HEK293T (cell line): ENCODE measurements at places on chromosomes 13 and 19.

DNA sequence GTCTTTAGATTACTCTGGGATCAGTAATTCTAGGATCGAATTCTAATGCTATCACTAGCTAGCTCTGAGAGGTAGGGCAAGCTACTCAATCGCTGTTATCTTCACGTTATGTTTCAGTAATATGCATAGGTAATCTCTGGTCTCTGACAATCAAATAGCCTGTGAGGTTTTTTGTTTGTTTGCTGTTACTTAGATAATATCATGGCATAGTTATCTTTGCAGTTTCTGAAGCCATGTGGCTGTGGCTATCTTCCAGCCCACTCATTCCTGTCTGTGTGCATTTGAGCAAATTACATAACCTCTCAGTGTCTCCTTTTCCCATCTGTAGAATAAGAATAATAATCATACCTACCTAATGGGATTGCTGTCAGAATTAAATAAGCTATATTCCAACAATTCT, 330.2 kb downstream of the PCDH9 start:
- DNase-seq = no peak

GRCh38 chr13:38340624-38341023, 9.0 kb upstream of the UFM1 start:
- DNase-seq = no peak

DNA sequence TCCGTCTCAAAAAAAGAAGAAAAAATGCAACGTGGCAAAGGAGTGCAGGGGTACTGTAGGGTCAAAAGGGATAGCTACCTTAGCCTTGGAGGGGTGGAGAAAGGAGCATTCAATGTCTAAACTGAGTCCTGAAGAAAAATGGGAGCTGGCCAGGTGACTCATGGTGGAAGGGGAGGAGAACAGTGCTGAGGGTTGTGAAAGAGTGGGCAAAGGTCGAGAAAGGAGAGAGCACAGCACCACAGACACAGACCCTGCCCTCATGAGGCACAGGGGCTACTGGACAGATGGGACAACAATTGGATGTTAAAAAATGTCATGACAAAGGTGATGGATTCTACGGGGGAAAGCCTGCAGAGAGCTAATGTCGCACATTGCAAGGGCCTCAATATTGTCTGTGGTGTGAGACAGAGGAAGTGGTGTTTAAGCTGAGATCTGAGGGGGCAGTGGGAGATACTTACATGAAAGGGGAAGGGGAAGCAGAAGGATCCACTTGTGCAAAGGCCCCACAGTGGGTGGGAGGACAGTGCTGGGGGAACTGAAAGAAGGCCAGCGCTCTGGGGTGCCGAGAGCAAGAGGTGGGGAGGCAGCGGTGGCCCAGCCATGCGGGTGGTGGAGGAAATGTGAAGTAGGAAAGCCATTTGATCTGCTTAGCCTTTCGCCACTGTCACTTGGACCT, 42.9 kb upstream of the URAD start:
- no peak for DNase-seq

GRCh38 chr19:14118165-14119051, 846 bp upstream of the PRKACA start:
- DNase-seq = no peak

DNA sequence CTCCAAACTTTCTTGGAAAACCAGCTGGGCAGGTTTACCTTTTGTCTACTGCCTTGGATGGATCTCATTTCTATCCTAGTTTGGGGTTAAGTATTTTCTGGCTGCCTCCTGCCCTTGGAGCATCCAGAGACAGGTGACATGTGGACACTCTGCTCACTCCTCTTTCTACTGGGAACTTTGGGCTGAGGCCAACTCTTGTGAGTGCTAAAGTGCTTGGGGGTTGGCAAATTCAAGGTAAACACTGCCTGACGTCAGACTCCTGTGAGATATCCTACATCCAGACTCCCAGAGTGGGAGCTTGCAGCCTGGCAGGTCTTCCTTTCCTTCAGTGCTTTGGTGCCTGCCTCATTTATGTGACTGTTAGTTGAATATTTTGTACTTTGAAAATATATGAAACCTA, 388.1 kb downstream of the KCNRG start:
- no peak for DNase-seq

DNA sequence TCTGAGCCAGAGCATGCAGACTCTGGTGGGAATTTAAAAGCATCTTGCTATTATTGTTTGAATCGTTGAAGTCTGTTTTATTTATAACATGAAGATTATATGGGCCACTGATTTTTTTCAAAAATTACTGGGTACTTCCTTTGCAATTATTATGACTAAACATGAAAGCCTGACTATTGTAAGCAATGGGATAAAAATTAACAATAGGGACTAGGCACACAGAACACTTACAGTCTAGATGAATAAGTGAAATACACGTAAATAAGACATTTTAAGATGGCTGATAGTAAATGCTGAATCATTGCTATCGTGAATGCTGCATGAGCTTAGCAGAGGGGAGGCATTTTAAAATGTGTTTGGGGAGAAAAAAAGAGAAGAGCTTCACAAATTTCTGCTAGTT, 81.0 kb upstream of the MAB21L1 start:
- DNase-seq = no peak

GRCh38 chr19:1905863-1906375, 720 bp downstream of the ADAT3 start:
- DNase-seq = no peak

DNA sequence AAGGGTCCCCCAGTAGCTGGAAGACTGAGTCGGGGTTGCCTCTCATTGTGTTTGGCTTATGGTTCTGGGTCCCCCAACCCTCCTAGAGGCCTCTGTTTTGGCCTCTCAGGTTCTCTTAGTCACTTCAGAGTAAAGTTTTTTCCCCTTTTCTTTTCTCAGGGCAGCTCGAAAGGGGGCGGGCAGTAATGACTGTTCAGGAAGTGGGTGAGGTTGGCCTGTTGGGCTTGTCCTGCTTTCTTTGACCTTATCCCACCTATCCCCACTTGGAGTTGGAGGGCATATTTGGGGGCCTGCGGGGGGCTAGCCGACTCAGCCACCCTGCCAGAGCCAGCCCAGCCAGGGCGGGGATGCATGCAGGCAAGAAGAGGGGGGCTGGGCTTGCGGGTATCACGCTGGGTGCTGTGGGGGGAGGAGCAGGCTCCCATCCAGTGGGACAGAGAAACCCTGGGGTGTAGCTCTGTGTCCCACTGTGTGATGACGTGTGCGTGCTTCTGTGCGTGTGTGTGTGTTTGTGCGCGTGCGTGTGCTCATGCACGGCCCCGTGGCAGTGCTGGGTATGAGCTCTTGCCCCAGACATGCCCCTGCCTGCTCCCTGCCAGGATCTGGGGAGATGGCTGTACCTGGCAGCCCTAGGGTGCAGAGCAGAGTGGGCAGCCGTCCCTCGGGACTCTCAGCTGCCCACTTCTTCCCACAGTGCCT, 1.4 kb downstream of the CIC start:
- DNase-seq = no peak

- no peak for DNase-seq
These were observed 39.9 kb downstream of the SOX21 start for GRCh38 chr13:94672400-94672799.

- no peak for DNase-seq
These were observed 49.2 kb downstream of the STOML3 start for GRCh38 chr13:38941353-38941945.

DNA sequence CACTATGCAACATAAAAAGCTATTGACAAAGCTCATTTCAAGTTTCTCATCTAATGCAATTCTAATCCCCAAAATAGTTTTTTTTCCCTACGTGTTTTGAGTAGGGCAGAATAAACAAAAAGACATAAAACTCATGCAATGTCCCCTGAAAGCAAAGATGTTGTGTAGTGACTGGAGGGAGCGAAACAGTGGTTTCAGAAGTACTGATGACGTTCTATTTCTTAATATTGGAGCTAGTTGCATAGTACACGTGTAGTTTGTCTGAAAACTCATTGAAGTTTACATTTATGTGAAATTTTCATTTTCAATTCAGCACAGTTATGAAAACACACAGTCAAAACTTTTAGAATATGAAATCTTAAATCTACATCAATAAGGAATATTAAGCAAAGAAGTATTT, 31.6 kb downstream of the USP12 start:
- DNase-seq = no peak

DNA sequence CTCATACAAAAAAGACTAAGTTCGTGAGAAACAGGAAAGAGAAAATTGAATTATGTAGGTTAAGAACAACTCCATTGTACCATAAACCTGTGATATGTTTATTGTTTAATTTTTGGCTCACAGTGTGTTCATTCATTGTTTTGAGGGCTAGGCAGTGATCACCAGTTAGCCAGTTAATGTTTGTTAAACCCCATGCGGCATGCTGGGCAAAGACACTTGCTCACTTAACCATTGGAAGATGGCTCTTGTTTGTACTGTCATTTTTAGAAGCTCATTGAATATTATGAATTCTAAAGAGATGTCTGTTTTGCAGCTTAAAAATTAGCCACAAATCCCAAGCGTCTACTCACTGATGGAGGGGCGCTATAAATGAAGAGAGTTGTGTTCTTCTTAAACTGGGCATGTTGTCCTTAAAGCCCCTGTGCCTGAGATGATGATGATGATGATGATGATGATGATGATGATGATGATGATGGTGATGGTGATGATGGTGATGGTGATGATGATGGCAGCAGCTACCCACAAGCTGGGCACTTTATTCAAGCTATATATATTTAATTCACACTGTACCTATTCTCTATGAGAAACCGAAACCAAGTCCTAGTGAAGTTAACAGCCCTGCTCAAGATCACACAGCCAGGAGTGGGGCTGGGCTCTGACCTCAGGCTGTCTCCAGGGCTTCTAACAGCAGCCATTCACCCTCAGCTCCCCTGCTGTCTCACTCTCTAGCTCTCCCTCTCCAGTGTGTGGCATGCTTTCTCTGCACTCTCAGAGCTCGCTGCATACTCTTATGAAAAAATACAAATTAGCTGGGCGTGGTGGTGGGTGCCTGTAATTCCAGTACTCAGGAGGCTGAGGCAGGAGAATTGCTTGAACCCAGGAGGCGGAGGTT, 169.1 kb downstream of the SHISA2 start:
- DNase-seq = no peak

DNA sequence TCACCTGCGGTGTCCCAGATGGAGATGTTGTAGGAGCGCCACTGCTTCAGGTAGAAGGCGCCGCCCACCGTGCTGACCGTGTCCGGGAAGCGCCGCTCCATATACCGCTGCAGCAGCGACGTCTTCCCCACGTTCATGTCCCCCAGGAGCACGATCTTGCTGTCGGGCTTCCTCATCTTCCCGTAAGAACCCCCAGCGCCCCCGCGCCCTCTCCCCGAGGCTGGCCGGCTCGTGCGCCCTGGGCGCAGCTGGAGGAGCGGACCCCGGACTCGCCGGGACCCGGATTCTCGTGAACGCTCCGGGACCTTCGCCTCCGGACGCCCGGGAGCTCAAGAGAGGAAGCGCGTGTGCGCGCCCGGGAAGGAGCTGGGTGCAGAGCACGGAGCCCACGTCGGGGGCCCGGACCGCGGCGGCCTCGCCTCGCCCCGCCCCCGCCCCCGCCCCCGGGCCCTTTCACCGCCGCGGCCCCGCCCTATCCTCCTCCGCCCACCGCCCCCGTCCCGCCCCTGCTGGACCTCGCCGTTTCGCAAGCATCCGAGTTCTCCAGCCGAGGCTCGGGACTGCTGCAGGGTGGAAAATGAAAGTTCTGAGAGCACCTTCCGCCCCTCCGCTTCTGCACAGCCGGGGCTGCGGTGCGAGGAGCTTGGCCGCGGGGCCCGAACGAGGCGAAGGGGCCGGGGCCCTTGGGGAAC, at the start of gene RAB20:
Gene RAB20, minus strand, starts transcription at position 379 of the 692 bp plus-strand sequence. Its CDS starts 203 bp downstream, at position 176.
- DNase-seq = peak; percentile 73

DNA sequence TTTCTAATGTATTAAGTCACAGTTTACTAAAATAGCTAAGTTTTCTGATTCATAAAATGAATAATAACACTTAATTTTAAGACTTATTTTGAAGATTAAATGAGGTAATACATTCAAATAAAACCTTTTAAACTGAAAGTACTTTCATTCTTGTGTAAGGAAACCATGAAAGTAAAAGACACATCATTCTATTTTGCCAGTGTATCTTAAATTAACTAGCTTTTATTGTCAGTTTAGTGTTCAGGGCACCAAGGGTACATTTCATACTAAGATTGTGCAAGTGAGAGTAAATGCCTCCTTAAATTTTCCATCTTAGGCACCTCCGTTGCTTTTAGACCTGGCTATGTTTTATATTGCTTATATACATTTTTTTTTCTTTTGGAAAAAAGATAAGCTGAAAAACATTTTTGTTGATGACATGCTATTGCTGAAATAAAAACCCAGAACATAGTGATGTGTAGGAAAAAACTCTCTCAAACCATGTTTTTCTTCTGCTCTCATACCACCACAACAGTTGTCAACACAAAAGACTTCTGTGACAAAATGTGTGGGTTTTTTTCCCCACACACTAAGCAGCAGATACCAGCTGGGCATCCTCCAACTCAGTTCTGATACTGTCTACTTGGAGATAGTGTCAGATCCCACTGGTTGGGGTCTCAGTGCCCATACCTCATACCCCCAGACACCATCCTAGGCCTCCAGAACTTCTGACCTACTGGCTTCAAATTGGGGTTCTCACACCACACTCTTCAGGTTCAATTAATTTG, 30.7 kb upstream of the LPAR6 start:
- DNase-seq = no peak

DNA sequence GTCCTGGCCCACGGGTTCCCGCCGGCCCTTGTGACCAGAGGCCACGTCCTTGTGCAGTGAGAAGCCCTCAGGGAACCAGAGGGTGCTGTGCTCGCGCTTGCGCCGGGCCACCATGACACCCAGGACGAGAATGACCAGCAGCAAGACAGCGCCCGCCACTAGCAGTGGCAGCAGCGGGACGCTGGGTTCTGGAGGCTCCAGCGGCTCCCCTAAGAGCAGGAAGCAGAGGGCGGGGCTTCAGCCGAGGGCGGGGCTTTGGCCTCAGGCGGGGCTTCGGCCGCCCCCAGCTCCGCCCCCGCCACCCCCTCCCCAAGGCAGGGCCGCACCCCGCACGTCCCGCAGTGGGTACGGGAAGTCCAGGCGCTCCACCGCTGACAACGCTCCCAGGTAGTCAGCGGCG, 30.4 kb downstream of the NOTCH3 start:
- no peak for DNase-seq

DNA sequence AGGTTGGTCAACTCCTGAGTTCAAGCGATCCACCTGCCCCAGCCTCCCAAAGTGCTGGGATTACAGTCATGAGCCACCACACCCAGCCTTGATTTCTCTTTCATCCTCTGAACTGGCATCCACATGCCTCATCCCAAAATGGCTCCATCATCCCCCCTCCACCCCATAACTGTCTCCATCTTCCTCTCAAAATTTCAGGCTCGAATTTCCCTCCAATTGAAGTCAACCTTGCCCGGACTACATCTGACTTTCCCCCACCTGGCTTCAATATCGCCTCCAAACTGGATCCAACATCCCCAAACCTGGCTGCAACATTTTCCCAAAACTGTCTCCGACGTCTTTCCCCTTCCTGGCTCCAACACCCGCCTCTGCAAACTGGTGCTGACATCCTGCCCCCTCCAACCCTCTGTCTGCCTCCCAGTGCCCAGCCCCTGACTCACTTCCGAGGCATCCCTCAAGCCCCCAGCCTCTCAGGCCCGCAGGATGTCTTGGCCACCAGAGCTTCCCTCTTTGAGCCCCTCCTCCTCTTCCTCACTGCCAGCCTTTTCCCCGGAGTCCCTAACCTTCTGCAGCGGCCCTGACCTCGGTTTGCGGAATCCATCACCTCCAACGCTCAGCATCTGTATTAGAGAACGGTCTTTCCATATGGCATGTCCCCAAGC, 943 bp downstream of the EXOC3L2 start:
- no peak for DNase-seq

GRCh38 chr13:108036411-108036932, 178.9 kb downstream of the LIG4 start:
- no peak for DNase-seq
